ENCODE measurements at places on chromosomes 13 and 19. TPM values are rescaled to one million over a fixed set of nuclear protein-coding genes. Genes with fewer than 3 reads are reported as not detected.

ANO8 gene
- total RNA-seq, result 30.3 TPM

SLITRK5 gene
- not detected for total RNA-seq

ZNF541 gene
- total RNA-seq, result not detected

ZNF208 gene
- 4.7 TPM for total RNA-seq
